ENCODE measurements at places on chromosomes 5 and 9. TPM values are rescaled to one million over a fixed set of nuclear protein-coding genes. Genes with fewer than 3 reads are reported as not detected.
A peak's percentile ranks its signal among the peaks of the same experiment; 100 is the strongest.

CDC14B gene
- total RNA-seq: 0.56 TPM

ADAMTS6 gene
- total RNA-seq: 1.6 TPM

- DNase-seq: no peak
These were observed 147.6 kb downstream of the COL23A1 start for GRCh38 chr5:178442405-178443257.

DNA sequence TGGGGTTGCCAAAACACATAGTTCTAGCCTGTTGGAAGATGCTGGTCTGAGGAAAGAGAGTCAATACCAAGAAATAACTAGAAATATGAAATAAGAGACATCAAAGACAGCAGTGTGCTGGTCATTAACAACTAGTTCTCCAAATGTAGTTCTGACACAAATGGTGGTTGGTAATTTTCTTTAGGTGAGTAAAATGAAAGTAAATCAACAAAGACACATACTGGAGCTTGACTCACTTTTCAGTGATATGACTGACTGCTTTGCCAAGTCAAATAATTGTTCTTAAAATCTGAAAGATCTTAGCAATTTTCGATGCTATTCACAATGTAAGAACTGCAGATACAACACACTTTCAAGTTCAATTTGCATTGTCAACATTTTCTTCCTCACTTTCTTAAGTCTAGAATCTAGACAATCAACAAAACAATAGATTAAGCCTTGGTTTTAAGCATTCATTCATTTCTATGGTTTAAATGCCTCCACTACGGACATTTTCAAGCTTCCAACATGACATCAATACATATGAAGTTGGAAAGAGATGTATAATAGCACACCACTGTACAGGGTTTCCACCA lies 166.8 kb upstream of the MAP3K1 start:
- DNase-seq: no peak

DNA sequence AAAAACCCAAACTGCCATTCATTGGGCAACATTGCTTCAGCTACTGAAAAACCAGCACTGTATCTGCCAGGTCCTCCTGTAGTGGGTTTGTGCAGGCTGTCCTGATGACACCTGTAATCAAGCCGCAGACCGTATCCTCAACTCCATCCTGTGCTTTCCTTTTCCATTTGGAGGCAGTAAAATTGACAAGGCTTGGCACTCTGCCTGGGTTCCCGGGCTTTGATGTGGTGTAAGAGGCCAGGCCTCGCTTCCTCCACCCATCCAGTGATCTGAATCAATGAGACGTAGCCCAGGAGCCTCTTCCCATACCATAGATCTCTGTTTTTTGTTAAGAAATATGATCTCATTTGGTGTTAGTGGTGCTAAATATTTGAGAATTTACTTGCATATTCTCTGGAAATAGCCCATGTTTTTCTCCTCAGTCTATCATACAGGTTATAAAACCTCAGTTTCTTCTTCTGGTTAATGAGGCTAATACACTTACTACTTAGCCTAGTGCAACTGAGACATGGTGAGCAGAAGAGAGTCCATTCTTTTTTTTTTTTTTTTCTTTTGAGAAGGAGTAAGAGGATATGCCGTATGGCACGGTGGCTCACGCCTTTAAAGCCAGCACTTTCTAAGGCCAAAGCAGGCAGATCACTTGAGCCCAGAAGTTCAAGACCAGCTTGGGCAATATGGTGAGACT lies 34.8 kb downstream of the LSM11 start:
- no peak for DNase-seq

PCDHA9 gene
- not detected for total RNA-seq

DNA sequence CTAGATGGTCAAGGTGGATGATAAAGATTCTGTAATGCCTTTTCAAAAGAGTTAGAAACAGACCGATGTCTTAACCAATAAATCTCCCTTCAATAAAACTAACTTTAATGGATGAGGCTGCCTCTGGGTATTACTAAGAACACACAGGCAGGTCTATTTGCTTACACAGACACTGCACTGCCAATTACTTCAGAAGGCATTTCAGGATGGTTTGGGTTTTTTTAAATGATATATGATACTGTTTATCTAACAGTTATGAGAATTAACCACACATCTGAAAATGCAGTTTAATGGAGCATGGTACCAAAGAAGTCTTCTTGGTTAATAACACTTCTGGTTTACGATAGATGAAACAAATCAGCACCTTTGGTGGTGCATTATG lies 367.9 kb upstream of the GRAMD2B start:
- no peak for DNase-seq

- DNase-seq: no peak
These were observed 101.8 kb downstream of the TLE4 start for GRCh38 chr9:79673614-79674013.

DNA sequence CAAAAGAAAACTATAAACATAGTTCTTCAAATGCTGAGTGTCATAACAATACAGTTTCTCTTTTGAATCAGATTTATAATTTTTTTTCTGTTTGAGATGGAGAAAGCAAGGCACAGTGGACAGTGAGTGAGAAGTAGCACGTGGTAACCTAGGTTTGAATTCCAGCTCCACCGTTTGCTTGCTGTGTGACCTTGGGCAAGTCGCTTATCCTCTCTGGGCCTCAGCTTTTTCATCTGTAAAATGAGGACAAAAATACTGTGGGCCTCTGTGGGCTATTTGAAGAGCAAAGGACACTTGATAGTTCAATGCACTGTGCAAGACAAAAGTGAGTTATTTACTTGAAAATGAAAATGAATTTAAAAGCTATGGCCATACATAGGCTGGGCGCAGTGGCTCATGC lies 187.7 kb upstream of the TBCA start:
- no peak for DNase-seq

- DNase-seq: peak; percentile 69
These were observed 1.5 kb downstream of the RASGRF2 start for GRCh38 chr5:80961376-80962281.

DNA sequence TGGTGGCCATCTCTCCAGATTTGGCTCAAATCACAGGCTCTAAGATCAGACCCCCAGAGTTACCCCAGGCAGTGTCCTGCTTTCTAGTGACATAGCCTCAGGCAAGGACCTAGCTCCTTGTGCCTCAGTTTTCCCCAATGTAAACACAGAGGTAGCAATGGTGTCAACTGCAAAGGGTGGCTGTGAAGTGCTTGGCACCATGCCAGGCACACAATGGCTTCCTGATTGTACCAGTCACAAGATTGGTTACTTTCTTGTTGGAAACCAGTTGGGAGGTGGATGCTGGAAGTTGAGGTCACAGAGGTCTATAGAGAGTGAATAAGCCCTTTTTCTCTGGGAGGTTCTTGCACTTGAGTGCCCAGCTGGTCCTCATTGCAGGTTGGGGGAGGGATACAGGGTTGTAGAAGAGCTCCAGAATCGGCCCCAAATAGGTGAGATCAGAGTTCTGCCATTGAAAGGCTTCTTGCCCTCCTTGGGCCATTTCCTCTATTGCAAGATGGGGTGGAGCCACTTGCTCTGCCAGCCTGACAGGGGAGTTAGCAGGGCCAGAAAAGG lies 2.3 kb downstream of the STKLD1 start:
- DNase-seq: no peak

- no peak for DNase-seq
These were observed 15.7 kb downstream of the PHF2 start for GRCh38 chr9:93592008-93592642.

GRCh38 chr9:8715788-8716187 lies 916.2 kb upstream of the DMAC1 start:
- DNase-seq: no peak

GRCh38 chr9:101737705-101738565 lies 512 bp downstream of the GRIN3A start:
- no peak for DNase-seq

TMEM8B gene
- total RNA-seq: 2.8 TPM

DNA sequence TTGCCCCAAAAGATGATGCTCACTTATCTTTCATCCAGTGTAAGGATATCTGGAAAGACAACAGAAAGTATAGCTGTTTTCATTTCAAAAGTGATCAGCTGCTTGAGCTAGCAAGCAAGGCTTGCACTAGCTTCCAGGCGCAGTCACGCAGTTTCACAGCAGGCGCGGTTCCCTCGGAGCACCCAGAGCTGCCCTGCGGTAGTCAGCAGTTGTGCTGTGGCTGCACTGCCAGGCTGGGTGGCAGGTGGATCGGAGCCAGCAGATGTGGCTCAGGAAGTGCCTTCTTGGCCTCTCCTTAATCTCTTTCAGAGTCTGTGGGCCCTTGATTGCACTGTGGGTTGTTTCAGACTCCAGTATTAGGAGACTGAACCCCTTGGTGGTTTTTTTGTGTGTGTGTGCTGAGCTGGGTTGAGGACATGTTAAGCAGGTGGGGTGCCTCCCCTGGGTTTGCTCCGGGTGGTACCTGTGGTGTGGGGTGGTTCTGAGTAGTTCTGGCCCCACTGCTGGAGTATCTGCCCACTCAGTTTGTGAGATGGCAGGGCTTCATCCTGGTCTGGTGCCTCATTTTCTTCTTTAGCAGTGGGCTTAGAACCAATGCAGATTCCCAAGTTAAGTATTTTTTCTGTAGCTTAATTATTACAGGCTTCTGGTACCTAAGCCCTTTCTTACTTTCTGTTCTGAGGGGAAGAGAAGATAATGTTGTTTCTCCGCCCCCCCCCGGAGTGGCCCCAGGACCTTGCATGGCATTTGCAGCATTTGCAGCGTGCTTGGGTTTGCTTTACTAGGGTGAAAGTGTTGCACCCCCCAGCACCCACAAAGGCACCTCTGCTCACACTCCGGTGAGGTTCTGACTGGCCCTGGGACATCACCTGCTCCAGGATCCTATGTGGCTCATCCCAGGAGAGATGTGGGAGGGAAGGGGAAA lies 16.4 kb downstream of the TENT4A start:
- peak; percentile 32 for DNase-seq

DNA sequence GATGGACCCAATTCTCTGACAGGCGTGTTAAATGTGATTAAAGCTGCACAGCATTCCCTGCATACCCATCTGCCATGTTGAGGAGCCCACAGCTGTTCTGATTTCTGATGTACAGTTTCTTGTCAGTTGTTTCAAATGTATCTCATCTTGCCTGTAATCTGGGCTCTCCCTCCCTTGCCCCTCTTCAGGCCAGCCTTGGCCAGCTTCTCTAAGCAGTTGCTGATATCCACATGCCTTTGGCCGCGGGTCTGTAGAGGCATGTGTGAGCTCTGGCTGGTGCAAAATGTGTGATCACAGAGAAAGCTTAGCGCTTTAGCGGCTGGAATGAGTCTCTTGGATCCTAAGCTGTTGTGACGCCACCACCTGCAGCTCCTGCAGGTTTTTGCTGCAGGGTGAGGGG lies 332.0 kb downstream of the MLLT3 start:
- no peak for DNase-seq

RELL2 gene
- 26.8 TPM for total RNA-seq

- no peak for DNase-seq
These were observed 9.4 kb downstream of the BARHL1 start for GRCh38 chr9:132591751-132592314.

DNA sequence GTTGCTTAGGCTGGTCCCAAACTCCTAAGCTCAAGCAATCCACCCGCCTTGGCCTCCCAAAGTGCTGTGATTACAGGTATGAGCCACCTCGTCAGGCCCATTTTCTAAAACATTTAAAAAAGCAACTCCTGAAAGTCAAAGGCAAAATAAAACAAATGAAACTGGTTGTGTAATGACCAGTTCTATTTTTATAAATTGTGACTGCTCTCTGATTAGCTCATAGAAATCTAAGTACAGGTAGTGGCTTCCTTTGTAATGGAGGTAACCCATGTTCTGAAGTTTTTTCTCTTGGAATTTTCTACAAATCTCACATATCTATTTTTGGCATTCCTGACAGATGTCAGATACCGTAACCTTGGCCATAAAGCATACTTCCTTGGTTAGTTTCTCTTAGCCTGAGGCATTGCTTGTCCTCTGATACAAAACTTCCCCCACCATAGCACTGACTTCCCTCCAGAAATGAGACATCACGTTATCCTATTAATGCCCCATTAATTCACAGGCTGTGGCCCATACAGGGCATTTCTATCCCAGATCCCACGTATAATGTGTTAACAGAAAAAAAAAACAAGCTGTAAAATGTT lies 14.1 kb upstream of the AK3 start:
- DNase-seq: no peak

STOM gene
- 36.0 TPM for total RNA-seq

CFAP77 gene
- total RNA-seq: not detected

ACTBL2 gene
- not detected for total RNA-seq

ADAM19 gene
- 2.8 TPM for total RNA-seq

- DNase-seq: no peak
These were observed 188.9 kb downstream of the RAB3C start for GRCh38 chr5:58771796-58772195.

DNA sequence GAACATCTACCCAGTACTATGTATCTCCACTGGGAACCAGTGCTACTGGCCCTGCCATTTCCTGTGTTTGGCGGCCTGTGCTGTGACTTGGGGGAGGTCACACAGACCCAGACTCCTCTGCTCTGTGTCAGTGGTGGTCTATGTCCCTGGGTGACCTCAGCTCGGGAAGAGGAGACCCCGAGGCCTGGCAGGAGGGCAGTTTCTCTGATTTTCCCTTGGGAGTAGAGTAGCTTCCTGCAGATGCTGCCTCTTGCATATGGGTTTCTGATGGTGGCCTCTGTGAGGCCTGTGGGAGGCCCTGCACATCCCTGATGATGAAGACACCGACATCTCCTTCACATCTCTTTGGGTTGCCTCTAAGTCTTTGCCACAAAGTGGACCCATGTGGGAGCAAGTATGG lies 13.0 kb upstream of the SMIM32 start:
- DNase-seq: no peak
